ENCODE measurements at places on chromosomes 7 and 10.

GRCh38 chr7:140142031-140142430 lies 34.8 kb downstream of the KDM7A start:
- no peak for DNase-seq

- DNase-seq = peak; percentile 77
Observed at GRCh38 chr10:132411561-132412253, 14.7 kb downstream of the PWWP2B start.

DNA sequence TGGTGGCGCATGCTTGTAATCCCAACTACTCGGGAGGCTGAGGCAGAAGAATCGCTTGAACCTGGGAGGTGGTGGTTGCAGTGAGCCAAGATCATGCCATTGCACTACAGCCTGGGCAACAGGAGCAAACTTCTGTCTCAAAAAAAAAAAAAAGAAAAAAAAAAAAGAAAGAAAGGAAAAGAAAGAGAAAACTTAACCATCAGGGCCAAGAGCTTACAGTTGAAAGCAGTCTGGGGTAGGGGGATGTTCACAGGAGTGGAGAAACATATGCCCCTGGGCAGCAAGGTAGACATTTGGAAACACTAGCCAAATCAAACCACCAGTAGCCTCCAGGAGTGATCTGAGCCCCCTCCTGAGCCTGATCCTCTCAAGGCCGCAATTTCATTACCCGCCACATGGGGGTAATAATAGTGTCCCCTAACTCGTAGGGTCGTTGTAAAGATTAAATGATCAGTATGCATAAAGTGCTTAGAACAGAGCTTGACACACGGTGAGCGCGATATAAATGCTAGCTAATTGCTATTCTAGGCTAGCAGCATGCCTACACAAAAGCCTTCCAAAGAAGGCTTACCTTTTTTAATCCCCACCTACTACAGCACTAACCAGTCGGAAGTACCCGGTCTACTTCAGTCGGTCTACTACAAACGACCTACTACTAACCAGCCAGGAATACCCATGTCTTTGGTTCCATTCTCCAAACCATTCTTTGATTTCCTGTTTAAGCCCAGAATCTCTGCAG lies 274.3 kb upstream of the NEBL start:
- no peak for DNase-seq

- DNase-seq = no peak
Observed at GRCh38 chr7:32560075-32560474, 64.8 kb downstream of the AVL9 start.

DNA sequence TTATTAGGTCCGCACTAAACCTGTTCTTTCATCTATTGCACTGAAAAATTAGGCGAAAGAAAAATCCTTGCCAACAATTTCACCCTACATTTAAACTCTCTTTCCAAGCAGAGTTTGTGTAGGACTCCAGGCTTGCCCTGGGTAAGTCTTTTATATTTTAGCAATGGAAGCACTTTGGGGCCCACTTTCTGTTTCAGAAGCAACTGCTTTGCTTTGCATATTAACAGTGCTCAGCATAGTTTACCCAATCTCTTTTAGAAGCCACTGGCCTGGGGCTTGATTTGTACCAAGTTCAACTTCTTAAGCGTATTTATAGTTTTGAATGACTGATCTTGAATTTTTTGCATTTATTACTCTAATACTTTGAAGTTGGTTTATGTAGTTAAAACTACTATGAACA lies 78.8 kb upstream of the MDFIC start:
- no peak for DNase-seq

DNA sequence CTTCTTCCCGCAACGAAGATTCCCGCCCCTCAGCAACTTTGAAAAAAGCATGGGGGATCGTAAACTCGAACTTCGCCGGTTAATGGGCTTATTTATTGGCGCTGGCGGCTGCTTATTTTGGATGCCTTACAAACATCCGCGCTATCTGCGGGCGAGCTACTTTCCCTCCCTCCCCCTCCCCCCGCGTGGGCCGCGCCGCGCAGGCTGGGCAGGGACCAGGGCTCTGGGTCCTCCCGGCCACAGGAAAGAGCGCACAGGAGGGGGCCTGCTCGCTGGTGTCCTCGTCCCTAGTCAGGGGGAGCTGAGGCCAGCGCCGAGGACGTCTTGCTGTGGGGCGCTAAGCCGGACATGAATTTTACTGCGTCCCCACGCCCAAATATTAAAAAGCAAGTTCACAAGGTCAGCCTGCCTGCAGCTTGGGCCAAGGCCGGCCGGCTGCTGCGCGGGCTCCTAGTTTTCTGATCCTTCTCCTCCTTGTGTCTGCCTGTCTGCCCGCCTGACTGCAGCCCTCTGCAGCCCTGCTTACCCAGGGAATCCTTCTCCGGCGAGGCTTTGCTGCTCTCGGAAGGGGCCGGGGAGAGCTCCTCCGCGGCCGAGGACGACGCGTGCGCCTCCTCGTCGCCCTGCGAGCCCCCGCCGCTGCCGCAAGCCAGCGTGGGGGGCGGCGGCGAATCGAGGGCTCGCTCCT lies 1.2 kb downstream of the HOXA10 start:
- DNase-seq = peak; percentile 83

DNA sequence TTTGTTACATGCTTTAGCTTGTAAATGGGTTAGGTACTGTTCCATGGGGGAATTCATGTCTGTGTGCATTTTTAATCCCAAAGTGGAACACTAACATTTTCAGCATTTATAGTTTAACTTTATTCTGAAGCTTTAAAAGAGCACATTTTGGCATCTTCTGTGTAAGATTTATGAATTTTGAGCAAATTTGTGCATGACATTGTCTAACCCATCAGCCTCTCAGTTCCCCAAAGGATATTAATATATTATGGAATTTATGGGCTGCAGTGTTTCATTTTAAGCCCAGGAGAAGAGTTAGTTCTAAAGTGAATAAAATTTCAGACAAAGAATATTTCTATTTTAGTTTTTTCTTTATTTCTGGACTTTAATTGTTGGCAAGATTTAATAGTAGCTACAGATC lies 421.4 kb downstream of the PLXDC2 start:
- DNase-seq = no peak

GRCh38 chr7:27897001-27897400 lies 157.0 kb downstream of the TAX1BP1 start:
- DNase-seq = no peak

- DNase-seq = no peak
Observed at GRCh38 chr7:46484906-46485305, 563.8 kb upstream of the IGFBP3 start.

GRCh38 chr7:135180122-135180521 lies 9.6 kb upstream of the CYREN start:
- no peak for DNase-seq

DNA sequence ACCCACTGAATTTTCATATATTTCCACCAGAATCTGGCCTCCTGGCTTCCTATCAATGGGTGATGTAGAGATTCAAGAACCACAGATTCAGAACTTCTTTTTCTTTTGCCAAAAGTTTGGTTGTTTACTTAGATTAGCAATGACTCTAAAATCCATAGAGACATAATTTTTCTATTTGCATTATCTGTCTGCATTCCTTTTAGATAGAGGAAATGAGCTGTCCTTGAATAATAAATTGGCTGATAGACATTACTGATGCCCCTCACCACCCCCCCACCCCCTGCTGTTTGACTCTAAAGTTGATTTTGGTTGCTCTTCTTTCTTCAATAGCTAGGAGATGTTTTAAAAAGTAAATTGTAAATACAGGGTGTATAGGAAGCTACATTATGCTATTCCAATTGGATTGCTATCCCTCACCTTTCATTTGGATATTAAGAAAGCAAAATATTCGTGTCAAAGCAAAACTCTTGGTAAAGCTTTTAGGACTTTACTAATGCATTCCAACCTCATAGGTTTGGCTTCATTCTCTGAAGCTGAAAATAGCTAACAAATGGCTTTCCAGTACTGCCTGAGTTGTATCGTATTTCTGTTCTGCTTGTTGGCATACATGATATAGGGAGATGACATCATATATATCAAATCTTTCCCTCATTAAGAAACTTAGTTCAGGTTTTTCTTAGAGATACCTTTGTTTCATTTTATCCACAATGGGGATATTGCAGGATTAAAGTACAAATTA lies 606.0 kb downstream of the ARL4A start:
- DNase-seq = peak; percentile 13

All from GM03348 (cell line).